ENCODE measurements at places on chromosomes 13 and 19.

DNA sequence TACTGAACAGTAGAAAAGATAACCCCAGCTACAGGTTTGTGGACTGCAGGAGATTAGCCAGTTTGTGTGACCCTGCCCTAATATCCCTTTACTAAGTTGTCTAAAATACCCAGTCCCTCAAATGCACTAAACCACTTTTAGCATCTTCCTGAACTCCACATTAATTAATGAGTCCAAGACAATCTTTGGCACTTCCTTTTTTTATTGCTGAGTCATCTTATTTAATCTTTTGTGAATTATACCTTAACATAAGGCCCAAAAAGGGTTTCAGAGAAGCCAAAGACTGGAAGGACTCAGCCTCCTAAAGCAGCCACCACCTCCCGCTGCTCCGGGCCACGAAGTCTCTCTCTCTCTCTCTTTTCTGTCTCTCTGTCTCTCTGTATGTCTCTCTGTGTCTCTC, 48.8 kb upstream of the PDCD5 start:
- DNase-seq, result no peak

DNA sequence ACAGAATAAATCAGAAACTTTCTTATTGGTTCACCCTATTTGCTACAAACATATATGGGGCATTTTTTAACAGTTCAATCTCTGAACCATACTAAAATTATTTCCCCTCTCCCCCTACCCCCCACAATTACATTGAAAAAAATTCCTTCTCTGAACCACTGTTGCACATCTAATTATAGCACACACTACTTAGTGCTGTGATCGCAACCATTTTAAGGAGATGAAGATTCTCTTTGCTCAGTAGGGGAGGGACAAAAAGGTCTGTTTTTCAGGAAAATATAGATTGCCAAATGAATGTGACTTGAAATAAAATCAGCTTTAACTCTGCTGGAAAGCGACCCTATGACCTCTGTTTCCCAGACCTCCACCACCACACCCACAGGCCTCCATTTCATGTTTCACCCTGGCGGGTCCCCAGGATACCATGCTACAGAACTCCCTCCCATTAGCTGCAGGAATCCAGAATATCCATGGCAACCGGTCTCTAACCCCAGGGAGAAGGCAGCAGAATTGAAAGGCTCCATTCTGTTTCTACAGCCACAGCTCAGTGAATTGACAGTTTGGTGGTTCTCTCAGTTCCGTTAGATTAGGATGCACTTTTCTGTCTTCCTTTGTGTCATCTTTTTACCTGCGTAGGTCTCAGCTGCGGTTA, 286.3 kb downstream of the TBC1D4 start:
- DNase-seq, result no peak

- DNase-seq, result no peak
Observed at GRCh38 chr13:113232208-113233003, 23.0 kb downstream of the CUL4A start.

- DNase-seq, result no peak
Observed at GRCh38 chr19:12913011-12913561, 6.0 kb downstream of the SYCE2 start.

DNA sequence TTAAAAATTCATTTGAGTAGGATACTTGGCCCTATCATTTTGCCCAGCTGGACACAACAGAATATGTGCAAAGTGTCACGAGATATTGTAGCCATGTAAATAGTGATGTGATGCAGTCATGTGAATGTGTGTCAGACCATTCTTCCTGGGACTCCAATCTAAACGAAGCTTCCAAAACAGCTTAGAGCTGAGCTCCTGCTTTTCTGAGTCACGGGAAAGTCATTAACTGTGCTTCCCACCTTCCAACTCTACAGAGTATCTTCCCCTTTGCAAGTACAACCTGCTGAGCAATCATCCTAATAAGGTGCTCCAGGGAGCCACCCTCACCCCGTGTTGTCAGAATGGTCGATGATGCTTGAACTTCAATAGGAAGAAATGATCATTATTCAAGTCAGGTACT, 294.7 kb downstream of the MYO16 start:
- peak; percentile 25 for DNase-seq

- no peak for DNase-seq
Observed at GRCh38 chr13:100854006-100854405, 179.4 kb upstream of the TMTC4 start.

DNA sequence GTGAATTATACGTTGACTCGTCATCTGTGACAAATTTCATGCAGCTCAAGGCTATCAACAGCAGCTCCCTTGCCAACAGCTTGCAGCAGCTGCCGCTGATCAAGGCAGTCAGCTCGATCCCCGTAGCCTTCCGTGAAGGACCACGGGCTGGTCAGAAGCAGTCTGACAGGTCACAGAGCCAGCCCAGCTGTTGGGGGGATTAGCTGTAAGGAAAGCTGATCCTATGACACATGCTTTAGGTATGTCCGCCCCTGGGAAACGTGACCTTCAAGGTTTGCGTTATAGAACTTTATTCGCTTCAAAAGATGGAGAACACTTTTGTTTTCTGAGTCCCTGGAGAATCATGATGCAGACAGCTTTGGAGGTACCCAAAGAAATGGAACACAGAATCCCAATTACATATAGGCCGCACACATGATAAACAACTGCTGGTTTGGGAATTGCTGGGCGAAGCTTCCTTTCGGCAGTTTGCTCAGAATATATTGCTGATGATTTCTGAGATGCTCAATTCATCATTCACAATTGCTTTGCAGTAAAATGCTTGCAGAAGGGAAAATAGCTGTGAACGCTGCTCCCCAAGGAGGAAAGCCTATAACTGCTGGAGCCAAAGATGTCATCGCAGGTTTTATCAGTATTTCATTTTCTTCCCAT, 62.6 kb upstream of the USP29 start:
- DNase-seq, result no peak

- DNase-seq, result no peak
Observed at GRCh38 chr13:64186071-64186470, 2770.4 kb upstream of the PCDH20 start.

DNA sequence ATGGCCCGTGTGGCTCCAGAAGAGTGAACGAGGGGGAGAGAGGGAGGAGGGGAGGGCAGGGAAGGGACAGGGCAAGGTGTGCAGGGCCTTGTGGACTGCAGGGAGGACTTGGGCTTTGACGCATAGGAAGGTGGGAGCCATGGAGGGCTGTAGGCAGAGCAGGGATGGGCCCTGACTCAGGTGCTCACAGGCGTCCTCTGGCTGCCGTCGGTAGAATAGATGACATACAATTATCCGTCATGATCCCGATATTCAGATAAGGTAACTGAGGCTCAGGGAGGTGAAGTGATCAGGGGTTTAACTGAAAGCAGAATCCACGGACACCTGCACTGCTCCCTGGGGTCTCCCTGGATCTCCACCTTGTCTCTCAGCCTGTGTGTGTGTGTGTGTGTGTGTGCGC, 3.4 kb downstream of the C3 start:
- no peak for DNase-seq

- no peak for DNase-seq
Observed at GRCh38 chr13:35848336-35849255, 282.6 kb downstream of the DCLK1 start.

GRCh38 chr13:19239114-19239860, 57.7 kb upstream of the TUBA3C start:
- no peak for DNase-seq

DNA sequence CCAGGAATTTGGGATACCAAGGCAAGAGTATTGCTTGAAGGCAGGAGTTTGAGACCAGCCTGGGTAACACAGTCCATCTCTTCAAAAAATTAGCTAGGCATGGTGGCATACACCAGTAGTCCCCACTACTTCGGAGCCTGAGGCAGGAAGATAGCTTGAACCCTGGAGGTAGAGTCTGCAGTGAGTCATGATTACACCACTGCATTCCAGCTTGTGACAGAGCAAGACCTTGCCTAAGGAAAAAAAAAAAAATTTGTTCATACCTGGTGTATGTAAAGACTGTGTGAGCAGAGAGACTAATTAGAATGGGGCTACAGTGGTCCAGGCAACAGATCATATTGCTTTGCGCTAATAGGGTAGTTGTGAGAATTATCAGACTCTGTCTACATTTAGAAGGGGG, 778.3 kb upstream of the PCDH20 start:
- no peak for DNase-seq

DNA sequence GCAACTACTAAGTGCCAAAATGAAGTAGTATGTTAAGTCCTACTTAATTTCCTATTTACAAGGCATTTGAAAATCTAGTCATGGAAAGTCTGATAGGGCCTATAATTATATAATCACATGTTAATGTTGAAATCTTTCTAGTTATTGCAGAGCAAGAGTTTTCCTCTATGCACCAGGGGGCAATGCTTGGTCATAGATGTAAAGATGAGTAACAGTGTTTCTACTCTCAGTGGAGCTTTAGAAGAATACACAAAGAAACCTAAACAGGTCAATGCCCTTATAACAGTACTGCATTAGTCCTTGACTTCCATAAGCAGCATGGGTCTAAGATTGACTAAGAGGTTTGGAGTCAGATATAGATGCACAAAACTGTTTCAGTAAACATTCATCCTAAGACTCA, 218.7 kb downstream of the KCTD12 start:
- peak; percentile 84 for DNase-seq

GRCh38 chr19:46107371-46107770, 17.1 kb downstream of the IGFL3 start:
- DNase-seq, result no peak

DNA sequence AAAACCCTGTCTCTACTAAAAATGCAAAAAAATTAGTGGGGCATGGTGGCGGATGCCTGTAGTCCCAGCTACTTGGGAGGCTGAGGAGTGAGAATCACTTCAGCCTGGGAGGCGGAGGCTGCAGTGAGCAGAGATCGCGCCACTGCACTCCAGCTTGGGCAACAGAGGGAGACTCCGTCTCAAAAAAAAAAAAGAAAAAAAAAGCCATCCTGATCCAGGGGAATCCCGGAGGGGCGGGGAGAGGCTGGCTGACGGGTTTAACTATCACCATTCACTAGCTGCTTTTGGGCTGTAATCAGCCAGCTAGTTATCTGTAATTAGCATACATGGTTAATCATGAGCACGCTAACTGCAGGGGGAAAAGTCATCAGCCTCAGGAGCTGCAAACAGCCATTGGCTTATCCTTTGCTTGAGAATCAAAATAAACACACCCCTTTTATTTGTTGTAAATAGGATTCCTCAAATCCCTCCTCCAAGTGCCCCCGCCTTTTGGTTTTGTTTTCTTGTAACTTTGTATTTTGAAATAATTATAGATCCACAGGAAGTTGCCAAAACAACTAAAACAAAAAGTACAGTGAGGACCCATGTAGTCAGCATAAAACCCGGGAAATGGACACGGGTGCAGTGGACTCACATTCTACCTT, 9.6 kb downstream of the FSD1 start:
- DNase-seq, result peak; percentile 33

DNA sequence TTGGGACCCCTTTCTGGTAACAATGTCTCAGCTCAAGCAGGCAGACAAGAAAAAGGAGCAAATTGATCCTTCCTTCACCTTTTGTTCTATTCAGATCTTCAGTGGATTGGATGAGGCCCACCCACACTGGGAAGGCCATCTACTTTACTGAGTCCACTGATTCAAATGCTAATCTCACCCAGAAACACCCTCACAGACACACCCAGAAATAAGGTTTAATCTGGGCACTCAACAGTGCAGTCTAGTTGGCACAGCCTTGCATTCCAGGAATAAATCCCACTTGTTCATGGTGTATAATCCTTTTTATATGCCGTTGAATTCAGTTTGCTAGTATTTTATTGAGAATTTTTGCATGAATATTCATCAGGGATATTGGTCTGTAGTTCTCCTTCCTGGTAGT, 148.4 kb downstream of the COG6 start:
- no peak for DNase-seq

GRCh38 chr19:50500060-50500752, 10.8 kb downstream of the JOSD2 start:
- no peak for DNase-seq
